ENCODE measurements at places on chromosomes 3 and 15.

GRCh38 chr3:112685956-112686799, 45.2 kb upstream of the CCDC80 start:
- no peak for DNase-seq

DNA sequence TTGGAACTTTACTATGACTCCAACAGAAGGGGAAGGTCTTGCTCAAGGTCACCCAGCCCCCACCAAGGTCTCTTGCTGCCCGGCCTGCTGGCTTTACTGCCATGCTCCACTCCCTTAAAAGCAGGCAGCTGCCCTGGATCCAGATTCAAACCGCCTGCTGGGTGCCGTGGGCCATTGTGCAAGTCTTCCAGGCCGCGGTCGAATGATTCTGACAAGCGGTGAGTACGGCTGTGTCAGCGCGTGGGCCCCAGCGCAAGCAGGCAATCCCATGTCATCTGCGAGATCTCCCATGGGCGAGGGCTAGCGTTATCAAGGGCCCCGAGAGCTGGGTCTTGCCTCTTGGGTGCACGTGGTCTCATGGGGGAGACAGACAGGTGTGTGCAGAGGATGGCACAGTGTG, 37.6 kb downstream of the CORO2B start:
- no peak for DNase-seq

- no peak for DNase-seq
These were observed 939 bp upstream of the ULK3 start for GRCh38 chr15:74843891-74844299.

DNA sequence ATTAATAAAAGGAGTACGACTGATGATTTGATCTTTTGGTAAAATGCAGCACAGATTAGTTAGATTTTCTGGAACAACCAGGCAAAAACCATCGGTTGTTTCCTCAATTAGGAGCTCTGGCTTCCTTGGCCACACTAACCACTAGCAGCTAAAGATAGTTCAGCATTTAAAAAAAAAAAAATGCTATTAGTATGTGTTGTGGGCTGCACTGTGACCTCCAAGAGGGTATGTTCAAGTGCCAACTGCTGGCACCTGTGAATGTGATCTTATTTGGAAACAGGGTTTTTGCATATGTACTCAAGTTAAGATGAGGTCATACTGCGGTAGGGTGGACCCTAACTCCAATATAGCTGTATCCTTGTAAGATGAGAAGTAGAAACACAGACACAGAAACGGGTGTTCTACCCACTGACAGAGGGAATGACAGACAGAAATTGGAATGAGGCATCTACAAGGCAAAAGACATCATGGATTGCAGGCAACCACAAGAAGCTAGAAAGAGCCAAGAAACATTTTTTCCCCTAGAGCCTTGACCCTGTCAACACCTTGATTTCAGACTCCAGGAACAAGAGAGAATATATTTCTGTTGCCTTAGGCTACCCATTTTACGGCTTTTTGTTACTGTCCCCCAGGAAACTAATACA, 534.6 kb upstream of the ROBO2 start:
- DNase-seq: no peak

GRCh38 chr3:27714146-27714526, 8.0 kb downstream of the EOMES start:
- DNase-seq: no peak

GRCh38 chr3:20405231-20405630, 219.2 kb upstream of the SGO1 start:
- no peak for DNase-seq

DNA sequence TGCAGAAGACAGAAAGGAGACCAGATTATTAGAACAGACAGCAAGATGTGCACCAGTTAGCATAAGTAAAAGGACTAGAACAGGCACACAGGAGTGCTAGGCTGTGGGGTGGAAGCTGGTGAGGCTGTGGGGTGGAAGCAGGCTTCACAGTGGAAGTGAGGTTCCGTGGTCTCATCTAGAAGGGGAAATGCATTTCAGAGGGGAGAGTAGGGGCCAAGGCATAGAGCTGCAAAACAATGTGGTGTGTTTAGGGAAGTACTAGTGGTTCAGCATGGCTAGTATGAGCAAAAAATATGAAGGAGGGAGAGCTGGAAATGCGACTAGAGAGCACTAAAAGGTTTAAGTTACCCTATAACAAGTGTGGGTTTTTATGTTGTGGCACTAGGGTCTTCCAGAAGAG, 6.5 kb downstream of the POPDC2 start:
- DNase-seq: no peak

DNA sequence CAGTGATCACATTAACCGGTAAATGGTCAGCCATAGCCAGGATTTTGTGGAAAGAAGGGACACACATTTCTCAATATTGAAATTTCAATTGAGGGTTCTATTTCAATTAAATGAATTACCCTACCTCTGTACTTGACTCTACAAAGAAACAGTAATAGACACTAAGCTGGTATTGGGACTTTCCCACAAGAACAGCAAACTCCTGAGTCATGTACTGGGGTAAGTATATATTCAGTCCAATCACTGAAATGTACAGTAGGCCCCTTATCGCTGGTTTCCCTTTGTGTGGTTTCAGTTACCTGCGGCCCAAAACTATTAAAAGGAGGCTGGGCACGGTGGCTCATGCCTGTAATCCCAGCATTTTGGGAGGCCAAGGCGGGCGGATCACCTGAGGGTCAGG, 17.6 kb downstream of the ASB14 start:
- no peak for DNase-seq

DNA sequence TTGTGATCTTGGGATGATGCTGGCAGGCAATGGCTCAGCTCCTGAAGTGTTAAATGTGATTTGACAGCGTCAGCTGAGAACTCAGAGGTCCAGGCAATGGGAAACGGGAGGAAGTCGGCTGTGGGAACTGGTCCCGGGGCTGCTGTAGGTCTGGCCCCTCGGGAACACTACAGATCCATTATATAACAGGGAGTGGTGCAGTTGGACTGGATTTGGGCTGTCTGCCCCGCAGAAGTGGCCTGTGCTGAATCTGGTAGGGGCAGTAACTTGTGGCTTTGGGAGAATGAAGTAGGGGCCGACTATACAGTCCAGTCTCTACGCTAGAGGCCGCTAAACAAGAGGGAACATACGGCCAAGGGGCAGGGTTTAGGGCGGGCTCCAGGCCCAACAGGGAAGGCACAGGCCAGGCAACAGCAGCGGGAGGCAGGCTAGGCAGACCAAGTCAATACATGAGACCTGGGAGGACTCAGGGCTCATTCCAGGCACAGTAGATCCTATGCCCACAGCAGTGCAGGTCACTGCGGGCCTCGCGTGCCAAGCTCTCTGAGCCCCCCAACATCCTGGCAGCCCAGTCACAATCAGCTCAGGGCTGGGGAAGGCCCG, 20.3 kb upstream of the IL16 start:
- DNase-seq: no peak
